NCI-H1436 (cell line): ENCODE measurements at places on chromosomes 1 and 21.
A peak's percentile ranks its signal among the peaks of the same experiment; 100 is the strongest.

GRCh38 chr1:182965096-182965495 lies 12.1 kb upstream of the SHCBP1L start:
- DNase-seq: no peak

DNA sequence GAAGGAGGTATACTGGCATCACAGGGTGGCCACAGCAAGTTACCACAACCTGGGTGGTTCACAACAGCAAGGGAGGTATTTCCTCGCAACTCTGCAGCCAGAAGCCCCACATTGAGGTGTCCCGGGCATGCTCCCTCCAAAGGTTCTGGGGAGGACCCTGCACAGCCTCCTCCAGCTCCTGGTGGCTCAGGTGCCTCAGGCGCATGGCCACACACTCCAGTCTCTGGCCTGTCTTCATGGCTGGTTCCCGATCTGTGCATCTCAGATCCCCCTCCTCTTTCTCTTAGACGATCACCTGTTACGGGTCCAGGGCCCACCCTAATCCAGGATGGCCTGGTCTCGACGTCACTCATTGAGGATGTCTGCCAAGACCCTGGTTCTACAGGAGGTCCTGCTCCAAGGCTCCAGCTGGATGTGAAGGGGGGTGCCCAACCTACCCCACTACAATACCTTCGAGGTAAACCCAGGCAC lies 6.7 kb upstream of the ARF1 start:
- DNase-seq: no peak

DNA sequence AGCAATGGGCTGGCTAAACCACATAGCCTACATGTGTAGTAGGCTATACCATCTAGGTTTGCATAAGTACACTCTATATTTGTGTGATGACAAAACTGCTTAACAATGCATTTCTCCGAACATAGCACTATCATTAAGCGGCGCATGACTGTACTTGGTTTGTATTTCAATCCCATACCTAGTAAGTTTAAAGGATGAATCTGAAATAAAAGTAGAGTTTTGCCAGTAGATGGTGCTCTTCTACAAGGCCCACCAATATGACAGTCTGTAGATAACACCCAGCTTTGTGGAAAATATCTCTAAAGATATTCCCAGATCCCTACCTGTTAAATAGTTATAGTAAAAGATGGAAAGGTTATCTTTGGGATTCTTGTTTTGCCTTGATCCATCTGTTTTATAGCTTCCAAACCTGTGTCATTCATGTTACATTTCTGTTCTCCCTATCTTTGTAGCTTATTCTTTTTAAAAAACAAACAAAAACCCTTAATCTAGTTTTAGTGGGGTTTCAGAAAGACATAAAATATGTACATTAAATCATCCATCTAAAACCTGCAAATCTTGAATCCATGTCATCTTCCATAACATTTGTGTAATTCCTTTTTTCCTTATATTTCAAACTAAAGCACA lies 33.9 kb upstream of the ASPM start:
- peak; percentile 26 for DNase-seq

DNA sequence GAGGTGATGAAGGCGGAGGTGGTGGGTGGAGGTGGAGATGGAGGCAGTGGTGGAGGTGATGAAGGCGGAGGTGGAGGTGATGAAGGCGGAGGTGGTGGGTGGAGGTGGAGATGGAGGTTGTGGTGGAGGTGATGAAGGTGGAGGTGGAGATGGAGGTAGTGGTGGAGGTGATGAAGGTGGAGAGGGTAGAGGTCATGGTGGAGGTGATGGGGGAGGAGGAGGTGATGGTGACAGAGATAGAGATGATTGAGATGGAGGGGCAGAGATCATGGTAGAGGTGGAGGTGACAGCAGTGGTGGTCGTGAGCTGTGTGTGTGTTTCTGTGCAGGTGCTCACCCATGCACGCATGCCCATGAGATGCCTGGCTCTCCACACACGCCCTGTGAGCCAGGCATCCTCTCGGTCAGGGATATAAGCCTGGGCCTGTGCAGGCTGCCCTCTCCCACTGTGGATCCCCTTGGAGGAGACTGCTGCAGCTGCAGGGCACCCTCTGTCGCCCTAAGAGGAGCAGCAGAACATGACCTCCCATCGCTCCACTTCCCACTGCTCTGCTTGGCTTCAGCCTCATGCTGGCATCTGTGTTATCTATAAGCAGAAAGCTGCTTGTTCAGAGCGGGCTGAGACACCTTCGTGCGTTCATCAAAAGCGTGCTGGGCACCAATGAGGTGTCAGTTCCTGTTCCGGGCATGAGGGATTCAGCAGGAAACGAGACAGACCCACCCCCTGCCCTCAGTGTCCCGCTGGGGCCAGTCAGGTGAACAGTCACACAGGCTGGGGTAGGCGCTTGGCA lies 20.5 kb upstream of the NPHP4 start:
- no peak for DNase-seq

GRCh38 chr1:1594602-1595260 lies 5.2 kb downstream of the FNDC10 start:
- no peak for DNase-seq

DNA sequence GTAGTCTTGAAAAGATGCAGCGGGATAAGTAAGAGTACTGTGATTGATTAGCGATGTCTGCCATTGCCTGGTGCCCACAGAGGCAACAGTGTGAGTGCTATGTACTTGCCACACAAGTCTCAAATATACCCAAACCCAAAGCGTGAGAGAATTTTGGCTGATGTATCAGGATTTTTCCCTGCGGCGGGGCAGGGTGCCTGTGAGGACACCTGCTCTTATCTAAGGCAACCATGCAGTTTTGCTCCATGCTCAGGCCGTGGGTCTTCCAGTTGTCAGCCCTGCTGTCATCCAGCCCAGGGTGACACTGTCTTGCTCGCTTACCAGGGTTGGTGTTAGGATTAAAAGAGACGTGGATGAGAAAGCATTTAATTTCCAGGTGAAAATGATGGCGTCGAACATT lies 202.7 kb downstream of the PTPRU start:
- no peak for DNase-seq
